ENCODE measurements at places on chromosomes 2 and 18. TPM values are rescaled to one million over a fixed set of nuclear protein-coding genes. Genes with fewer than 3 reads are reported as not detected.

The ICA1L gene
- 9.2 TPM for total RNA-seq

GRCh38 chr2:234203135-234203984, 152.9 kb downstream of the SPP2 start:
- DNase-seq, result no peak

- DNase-seq, result no peak
Measured at GRCh38 chr18:62857263-62857976, 142.1 kb downstream of the PHLPP1 start.

DNA sequence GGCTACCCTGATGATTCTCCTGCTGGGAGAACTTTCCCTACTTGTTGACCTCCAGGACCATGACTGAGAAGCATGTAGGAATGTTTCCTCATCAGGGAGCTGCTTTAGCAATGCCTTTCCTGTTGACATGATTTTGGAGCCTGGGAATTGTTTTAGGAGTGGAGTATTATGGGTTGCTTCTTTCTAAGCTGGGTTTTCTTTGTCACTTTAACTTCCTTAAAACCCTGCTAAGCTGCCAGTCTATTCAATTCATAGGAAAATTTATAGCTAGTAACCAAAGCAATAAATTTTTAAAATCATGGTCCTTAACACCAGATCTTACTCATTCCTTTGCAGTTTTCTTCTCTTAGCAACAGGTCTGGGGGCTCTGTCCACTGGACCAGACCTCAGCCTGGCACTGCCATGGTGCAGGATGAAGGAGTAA, 125.6 kb upstream of the TACR1 start:
- DNase-seq, result no peak

DNA sequence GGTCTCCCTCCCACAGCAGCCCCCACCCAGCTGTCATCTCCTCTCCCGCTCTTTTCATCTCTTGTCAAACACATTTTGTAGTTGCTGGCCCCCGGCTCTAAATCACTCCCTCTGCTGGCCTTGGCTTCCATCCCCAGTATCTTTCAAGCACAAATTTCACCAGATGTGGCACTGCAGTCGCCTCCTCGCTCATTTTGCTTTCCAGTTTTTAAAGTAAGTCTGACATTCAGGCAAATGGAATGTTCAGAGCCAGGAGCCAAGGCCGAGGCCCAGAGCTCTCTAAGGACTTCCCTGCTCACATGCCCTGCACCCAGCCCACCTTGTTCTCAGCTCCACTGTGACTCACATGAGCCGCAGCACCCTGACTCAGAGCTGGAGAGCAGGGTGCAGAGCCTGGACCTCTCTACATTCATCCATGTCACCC, 158.4 kb downstream of the GALNT14 start:
- DNase-seq, result peak; percentile 68

DNA sequence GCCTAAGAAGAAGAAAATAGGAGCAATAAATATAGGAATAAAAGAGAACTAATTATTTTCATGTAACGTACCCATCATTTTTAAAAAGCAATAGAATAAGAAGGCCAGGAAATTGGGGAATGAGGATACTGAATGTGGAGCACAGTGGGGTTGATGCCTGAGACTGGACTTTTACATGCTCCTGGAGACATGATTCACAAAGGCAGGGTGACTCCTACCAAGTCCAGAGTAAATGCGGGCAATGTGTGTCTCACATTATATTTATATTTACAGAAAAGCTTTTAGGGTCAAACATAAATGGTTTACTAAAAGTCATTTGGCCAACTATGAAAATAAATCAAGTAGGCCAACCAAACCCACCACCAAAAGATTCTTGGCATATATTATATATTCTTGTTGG, 87.9 kb upstream of the COL5A2 start:
- no peak for DNase-seq

The HOXD4 gene
- 1.1 TPM for total RNA-seq

GRCh38 chr2:26034637-26034992, 731 bp downstream of the RAB10 start:
- DNase-seq, result peak; percentile 58

The PID1 gene
- 45.7 TPM for total RNA-seq

The EPHA4 gene
- 28.8 TPM for total RNA-seq

DNA sequence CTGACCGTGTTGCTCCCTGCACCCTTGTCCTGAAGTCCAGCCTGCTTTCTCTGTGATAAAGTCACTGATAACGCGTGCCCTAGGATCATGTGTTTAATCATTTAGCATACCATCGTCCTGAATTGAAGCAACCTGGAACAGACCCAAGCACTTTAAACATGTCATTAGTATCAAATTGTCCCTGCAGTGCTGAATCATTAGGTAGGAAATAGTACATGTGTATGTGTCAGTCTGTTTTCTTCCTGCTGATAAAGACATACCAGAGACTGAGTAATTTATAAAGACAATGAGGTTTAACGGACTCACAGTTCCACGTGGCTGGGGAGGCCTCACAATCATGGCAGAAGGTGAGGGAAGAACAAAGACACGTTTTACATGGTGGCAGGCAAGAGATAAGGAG, 2.8 kb downstream of the ASB18 start:
- DNase-seq, result no peak

- DNase-seq, result no peak
Measured at GRCh38 chr2:164692114-164692513, 70.8 kb upstream of the GRB14 start.

The FRZB gene
- total RNA-seq, result 2.0 TPM

DNA sequence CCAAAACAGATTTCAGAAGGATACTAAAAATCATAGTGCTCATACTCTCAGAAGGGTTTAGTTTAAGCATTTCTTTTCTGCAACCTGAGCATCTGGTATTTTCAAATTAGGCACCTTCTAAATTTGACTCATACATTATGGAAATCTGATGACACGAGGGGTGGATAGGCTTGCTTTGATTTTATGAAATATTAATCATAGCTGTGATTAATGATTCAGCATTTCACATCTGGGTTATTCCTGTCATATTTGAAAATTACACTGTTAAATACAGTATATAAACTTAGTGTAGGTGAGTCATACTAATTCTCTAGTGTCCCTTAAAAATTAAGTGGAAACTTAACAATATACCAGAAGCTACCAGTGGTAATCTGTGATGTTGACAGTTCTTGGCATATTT, 47.7 kb downstream of the MRPS9 start:
- DNase-seq, result no peak

The TXNDC2 gene
- not detected for total RNA-seq

The KCNE4 gene
- total RNA-seq, result 5.3 TPM

DNA sequence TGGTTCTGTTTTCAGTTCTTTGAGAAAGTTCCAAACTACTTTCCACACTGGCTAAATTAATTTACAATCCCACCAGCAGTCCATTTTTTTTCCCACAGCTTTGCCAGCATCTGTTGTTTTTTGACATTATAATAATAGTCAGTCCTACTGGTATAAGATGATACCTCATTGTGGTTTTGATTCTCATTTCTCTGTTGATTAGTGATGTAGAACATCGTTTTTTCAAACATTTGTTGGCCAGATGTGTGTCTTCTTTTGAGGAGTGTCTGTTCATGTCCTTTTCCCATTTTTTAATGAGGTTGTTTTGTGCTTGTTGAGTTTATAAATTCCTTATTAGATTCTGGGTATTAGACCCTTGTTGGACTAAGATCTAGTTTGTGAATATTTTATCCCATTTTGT, 376.8 kb upstream of the NT5C1B start:
- DNase-seq, result no peak

GRCh38 chr2:60486551-60486950, 66.9 kb downstream of the BCL11A start:
- no peak for DNase-seq

DNA sequence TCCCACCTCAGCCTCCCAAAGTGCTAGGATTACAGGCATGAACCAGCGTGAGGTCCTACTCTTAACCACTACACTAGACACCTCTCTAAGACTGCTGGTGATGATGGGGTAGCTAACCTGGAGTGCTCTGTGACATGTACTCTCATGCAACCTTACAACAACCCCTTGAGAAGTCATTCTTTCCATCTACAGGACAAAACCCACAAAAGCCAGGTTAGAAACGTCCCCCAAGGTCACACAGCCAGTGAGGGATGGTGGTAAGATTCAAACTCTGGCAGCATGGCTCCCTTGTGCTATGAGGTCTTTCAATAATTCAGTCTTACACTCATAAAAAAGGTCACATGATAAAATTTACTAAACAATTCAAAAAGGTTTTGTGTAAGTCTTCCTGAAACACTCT, 94.8 kb upstream of the SERTAD2 start:
- no peak for DNase-seq

DNA sequence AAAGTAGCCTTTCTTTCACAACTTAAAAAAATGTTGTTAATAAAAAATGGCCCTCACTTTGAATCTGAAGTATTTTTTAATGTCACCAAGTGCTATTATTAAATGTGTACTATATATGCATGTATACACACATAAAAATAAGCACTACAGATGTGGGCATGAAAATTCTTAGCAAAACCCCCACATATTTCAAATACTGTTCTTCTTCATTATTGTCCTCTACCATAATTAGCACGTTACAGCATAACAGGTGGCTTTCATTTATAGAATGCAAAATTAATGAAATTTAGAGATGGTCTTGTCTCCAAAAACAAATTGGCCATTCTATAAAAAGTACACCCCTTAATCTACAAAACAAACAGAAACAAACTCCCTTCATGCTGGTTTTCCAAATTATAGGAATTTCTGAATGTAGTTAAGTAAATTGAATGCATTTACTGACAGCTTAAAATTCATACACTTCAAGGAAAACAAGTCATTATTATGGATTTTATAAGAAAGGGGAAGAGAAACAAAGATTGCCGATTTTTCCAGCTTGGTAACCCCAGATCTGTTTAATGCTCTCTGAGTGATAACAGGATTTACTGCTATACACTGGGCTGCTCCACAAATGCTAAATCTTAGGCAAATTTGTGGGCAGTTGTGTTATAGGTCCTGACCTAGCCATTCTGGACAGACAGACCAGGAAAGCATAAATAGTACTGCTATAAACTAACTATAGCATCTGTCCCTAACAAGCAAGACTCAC, 67.2 kb downstream of the SPRED2 start:
- DNase-seq, result no peak

DNA sequence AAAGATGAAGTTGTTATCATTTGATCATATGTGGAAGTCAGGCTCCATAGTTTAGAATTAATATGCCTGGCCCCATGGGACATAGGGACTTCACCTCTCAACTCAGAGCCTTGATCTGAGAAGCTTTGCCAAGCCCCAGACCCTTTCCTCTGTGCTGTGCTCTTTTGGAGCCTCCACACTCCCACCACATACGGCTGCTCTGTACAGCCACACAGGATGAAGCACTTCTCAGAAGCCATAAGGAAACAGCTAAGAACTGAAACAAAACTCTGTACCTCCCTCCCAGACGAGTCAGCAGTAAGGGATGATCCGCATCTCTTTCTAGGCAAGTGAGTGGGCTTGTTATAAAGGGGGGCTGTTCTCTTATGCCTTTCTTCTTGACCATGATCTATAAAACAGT, 66.5 kb downstream of the CAB39 start:
- no peak for DNase-seq

The ALK gene
- total RNA-seq, result 0.09 TPM

- peak; percentile 31 for DNase-seq
Measured at GRCh38 chr18:79570266-79571201, 109.1 kb upstream of the CTDP1 start.

- DNase-seq, result no peak
Measured at GRCh38 chr2:62774555-62775366, 69.2 kb downstream of the EHBP1 start.

The CCL20 gene
- total RNA-seq, result 46.8 TPM

DNA sequence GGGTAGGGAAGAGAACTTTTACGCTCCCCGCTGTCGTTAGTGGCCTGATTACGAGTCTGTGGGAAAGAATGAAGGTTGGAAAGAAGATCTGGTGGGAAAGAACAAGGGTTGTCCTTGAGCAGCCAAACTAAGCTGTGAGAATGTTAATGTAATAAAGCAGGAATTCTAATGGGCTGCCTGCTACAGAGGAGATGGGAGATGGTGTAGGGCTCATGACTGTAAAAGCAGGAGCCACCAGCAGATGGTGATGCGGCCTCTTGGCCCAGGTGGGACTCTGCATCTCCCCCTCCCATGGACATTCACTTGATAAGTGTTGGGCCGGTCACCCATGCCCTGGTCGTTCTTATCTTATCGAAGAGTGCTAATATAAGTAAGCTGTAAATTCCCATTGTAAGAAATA, 150.0 kb downstream of the NEDD4L start:
- DNase-seq, result peak; percentile 61

DNA sequence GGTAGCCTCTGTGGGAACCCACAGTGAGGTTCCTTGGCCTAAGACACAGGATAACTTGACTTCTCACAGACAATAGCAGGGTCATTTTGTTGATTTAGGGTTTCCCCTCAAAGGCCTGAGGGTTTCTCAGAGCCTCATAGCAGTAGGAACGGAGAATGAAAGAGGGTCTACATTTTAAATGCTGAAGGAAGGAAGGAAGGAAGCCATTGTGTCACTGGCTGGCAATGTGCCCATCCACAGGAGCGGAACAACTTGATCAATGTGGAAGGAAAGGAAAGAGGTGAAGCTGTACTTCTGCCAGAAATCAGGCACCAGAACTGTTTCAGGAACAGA, 5.1 kb downstream of the IL1B start:
- DNase-seq, result no peak

DNA sequence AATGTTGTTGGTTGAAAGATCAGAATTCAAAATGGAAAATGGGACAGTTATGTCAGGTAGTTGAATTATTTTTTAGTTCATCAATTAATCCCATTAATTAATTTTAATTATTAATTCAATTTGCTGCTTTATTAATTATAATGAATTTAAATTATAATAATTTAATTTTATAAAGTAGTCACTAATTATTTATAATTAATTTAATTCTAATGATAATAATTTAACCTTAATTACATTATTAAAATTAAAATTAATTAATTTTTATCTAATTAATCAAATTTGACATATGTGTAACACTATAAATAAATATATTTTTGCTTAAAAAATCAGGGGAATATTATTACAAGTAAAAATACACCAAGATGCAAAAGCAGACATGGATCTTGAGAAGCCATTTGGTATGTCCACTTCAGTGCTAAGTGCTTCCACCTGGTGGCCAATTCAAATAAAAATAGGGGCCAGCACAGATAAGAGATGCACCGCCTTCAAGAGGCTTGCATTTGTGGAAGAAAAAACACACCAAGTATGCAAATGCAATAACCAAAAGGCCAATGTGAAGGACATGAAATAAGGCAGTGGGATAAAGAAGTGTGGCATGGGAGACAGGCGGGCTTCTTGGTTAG, 73.2 kb downstream of the MBP start:
- DNase-seq, result peak; percentile 62

GRCh38 chr18:9353596-9353995, 19.0 kb downstream of the TWSG1 start:
- no peak for DNase-seq

GRCh38 chr2:212752730-212753351, 214.2 kb upstream of the ERBB4 start:
- no peak for DNase-seq

DNA sequence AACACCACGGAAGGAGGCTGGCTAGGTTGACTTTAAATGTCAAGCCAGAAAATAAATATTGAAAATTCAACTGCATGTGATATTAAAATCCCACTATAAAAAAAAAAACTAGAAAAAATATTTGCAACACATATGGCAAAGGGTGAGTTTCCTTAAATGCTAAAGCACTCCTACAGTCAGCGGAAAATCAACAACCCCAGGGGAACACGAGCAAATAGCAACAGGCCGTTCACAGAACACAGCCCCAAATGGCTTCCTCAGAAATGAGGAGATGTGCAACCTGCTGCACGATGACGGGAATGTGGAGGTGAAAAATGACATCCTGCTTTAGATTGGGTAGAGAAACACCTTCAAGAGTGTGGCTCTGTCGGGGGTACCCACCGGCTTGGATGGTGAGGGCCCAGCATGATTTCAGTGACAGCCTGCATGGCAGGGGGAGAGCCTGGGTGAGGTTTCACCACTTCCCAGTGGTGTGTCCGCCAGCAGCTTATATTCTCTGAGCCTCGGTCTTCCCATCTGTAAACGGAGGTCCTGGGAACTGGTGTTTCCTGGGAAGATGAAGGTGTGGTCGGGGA, 157.9 kb upstream of the GLI2 start:
- no peak for DNase-seq
